ENCODE measurements at places on chromosomes 11 and 22.

DNA sequence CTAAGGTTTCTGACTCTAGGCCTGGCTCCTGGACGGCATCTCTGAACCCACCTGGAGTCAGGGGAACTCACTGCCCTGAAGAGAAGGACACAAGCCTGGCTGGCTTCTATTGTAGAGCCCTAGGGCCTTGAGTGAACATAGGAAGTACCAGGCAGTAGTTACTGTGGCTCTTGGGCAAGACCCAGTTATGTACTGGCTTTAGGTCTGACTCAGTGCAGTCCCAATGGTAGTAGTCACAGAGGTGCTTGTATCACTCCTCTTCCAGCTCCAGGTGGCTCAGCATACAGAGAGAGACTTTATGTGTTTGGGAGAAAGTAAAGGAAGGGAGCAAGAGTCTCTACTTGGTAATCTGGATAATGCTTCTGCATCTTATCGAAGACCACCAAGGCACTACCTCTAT is 13.9 kb upstream of the PAK1 start:
- DNase-seq, result no peak

GRCh38 chr11:2540992-2541680 is 96.3 kb downstream of the KCNQ1 start:
- no peak for DNase-seq

- DNase-seq, result peak; percentile 7
Observed at GRCh38 chr11:128135451-128135850, 451.9 kb downstream of the ETS1 start.

DNA sequence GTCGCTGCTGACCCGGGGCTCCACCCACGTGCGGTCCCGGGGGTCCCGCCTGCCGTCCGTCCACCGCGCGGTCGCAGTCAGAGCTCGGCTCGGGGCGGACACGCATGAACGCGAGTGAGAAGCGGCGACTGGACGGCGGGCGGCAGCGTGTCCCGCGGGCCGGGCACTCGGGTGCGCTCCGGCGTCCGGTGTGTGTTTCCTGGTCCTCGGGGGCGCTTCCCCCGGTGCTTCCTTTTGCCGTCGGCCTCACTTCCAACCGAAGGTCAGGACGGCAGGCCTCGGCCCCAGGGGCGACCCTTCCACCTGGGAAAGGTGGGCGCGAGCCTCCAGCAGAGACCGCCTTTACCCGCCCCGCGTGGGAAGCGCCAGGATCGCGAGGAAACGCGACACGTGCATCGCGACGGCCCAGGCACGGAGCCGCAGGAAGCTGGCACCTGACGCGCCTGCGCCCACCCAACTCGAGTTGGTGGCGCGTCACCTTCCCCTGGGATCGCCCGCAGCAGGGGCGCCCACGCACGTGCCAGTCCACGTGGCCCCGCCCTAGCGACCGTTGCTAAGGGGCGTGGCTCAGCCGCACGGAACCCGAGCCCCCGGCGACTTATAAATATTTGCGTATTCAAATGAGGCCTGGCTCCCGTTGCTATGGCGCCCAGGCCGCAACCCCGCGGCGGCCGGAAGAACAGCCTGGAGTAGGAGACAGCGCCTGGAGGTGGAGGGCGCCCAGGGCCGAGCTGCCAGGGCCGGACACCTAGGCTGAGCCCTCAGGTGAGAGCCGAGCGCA is at the start of gene LRRC56:
Gene LRRC56, plus strand, starts transcription at position 687 of the 781 bp plus-strand sequence. CDS start 3,158 bp downstream, outside the sequence.
- DNase-seq, result peak; percentile 80

- no peak for DNase-seq
Observed at GRCh38 chr22:23394525-23395326, 185.4 kb downstream of the IGLL1 start.

DNA sequence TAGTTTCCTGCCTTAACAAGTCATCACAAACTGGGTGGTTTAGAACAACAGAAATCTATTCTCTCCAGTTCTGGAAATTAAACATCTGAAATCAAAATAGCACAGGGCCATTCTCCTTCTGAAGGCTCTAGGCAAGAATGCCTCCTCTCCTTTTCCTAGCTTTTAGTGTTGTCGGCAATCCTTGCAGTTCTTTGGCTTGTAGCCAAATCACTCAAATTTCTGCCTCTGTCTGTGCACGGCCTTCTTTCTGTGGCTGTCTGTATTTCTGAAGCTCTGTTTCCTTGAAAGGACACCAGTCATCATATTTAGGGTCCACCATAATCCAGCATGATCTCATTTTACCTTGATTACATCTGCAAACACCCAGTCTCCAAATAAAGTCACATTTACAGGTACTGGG is 795.5 kb downstream of the METTL15 start:
- DNase-seq, result peak; percentile 39

GRCh38 chr11:7628660-7629059 is 44.6 kb downstream of the CYB5R2 start:
- no peak for DNase-seq

- no peak for DNase-seq
Observed at GRCh38 chr22:48489551-48490499, 1337.8 kb downstream of the BRD1 start.

DNA sequence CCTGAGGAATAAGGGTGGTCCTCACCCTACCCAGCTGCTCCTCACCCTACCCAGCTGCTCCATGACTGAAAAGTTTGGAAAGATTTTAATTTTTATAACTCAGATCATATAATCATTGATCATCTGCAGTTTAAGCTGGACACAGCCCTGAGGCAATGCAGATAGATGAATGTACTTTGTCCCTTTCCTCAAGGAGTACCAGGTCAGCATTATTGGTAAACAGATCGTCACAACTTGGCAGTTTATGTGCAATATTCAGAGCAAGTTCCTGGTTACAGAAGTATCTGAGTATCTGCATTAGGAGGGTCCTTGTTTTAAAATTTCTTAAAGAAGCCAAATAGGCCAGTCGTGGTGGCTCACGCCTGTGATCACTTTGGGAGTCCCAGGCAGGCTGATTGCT is 3.6 kb downstream of the TNRC6B start:
- DNase-seq, result no peak

DNA sequence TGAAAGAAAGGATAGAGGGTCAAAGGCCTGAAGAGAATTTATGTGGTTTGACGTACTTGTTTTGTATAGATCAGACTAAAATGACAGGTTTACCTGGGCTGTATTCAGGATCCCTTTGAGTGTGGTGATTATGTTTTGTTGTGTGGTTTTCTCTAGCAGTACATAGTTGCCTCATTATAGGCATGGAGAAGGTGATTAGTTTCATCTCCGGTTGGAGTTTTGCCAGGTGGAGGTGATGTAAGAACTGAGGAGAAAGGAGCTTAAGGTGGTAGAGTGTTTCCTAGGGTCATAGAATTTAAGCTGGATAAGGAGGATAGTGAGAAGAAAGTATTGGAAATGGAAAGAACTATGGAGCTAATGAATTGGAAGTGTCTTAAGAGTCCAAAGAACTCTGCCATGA is 229.0 kb downstream of the TMEM135 start:
- peak; percentile 79 for DNase-seq

DNA sequence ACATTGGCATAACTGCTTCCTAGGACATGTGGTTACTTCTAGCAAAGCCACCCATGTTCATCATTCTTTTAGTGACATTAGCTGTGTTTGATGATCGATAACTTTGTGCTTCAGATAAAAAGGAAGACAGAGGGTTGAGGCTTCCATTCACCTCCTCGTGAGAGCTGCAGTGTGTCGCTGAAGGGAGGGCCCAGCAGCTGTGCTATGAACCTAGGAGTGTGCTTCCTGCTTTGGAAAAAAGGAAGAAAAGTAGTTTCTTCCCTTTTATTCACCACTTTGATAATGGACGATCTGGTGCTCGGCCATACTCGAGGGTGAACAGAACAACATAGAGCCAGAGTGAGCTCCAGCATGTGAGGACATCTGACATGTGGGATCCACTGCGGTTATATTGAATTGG is 6.1 kb upstream of the RFPL2 start:
- no peak for DNase-seq

GRCh38 chr11:75632962-75633361 is 35.9 kb downstream of the MAP6 start:
- DNase-seq, result no peak

GRCh38 chr22:20552443-20553401 is 45.3 kb downstream of the MED15 start:
- peak; percentile 79 for DNase-seq

- peak; percentile 46 for DNase-seq
Observed at GRCh38 chr11:11416917-11417316, 63.9 kb upstream of the CSNK2A3 start.

DNA sequence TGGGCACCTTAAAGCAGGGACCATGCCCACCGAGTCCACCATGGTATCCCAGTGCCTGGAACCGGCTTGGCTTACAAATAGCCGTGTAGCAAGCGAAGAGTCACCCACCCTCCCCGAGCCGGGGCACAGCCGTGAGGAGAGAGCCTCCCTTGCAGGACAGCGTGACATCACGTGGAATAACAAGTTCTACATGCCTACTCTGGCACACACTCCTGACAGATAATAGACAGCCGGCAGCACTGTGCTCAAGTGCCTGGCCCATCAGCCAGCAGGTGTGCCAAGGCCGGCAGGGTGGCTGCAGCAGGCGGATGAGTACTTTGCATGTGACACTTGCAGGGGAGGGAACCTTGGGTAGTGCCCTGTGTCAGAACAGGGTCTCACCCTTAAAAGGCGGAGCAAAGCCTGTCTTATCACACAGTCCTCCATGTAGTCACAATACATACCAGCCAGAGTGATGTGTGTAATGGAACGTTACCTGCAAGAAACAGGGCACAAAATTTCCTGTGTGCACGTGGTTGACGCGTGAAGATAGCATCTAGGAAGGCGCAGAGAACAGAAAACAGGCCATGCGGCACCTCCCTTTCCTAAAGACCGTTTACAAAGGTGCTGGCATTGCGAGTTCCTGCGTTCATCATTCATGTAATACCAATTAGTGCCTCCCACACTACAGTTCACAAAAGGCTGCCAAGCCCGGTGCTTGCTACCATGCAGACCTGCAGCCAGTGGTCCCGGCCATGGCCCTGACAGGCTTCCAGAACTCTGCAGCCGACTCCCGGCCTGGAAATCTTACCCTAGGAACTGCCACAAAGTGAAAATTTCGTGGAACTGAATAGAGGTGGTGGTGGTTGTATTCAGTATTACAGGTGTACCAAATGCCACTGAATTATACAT is 16.4 kb downstream of the TOM1 start:
- no peak for DNase-seq

GRCh38 chr11:73537969-73538368 is 59.9 kb downstream of the FAM168A start:
- no peak for DNase-seq

GRCh38 chr22:32661737-32662586 is 139.5 kb upstream of the TIMP3 start:
- DNase-seq, result no peak

DNA sequence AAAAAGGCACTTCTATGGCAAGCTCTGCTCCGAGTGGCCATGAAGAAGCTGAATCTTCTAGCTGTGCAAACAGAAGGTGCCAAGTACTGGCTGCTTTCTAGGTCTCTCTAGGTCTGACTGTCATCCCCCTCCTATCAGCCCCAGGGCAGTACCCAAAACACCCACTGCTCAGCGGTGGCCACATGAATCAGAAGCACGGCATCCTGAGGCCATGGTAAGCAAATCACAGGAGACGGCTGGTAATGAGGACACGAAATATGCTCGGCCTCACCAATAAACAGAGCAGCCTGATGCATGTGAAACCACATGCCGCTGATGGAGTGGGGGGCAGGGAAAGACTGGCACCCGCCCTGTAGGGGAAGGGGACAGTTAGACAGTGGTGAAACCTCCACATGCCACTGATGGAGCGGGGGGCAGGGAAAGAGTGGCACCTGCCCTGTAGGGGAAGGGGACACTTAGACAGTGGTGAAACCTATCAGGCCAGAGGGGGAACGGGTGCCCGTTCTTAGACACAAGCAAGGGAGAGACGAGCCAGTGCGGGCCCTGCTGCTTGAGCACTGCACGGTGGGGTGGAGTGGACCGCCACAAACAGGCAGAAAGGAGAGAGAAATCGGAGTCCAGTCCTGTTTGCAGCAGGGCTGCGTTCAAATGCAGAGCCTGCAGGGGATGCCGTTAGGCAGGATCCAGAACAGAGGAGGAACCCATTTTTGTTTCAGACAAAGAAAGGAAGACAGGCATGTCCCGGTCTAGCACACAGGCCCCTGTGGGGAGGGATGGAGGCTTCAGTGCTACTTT is 29.9 kb upstream of the MOB2 start:
- peak; percentile 28 for DNase-seq

- no peak for DNase-seq
Observed at GRCh38 chr11:108549319-108549885, 44.2 kb downstream of the EXPH5 start.

DNA sequence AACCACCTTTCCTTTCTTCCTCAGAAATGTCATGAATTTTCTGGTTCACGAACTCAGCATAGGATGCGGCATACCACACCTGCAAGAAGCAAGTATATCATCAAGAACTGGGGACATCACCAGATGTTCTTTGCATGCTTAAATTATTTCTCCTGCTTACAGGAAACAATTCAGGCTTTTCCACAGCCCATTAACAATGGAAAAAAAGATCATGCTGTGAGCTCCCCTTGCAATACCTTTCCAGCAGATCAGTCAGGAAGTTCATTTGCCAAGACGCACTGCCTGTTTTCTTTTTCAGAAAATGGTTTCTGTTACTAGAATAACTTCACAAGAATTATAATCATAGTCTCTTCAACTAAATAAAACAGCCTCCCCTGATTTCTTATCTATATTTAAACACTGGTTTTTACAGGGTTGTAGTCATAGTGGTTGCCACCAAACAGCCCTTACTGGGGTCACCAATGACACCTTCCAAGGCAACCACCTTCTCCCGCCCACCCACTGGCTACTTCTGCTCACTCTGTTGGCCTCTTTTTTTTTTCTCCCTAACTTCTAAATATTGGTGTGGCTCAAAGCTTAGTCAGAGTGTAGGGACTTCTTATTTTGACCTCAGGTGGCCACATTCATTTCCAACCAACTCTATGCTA is 42.3 kb upstream of the NFRKB start:
- no peak for DNase-seq

- DNase-seq, result no peak
Observed at GRCh38 chr11:133021553-133021952, 510.7 kb downstream of the OPCML start.
